ENCODE measurements at places on chromosomes 7 and 10.

DNA sequence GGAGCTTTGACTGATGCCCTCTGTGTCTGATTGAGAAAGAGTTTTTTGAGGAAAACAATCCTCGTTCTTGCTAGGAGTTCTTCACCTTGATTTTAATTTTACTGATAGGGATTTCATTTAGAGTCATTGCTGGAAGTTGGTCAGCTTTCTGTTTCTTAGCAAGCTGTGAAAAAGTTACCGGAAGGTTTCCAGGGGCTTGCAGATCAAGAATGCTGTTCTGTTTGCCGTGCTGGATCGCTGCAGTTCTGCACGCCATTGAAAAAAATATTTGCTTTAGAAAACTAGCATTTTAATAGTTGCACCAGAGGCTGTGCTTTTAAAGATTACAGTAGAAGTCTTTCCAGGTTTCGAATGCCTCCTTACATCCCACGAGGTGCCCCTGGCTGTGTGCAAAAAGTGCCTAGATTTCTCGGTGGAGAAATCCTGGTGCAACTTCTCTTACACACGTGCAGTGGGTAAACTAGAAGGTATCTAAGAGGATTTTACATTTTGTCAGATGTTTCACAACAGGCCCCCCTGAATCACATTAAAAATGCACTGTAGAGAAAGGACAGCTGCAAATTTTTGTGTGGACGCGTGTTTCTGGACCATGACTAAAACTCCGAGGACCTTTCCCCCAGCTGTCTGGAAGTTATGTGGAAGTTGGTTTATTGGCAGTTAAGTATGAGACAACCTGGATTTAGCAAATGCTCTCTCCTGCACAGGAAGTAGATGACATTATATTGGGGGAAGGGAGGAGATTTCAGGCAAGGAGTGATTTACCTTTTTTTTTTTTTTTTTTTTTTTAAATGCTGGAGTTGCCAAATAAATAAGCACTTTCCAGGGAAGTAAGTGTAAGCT, 5.8 kb downstream of the TCF7L2 start:
- DNase-seq, result peak; percentile 66

GRCh38 chr7:17041324-17041723, 159.5 kb upstream of the AGR3 start:
- peak; percentile 85 for DNase-seq

GRCh38 chr10:117725993-117726392, 183.4 kb downstream of the EMX2 start:
- DNase-seq, result no peak

- no peak for DNase-seq
Measured at GRCh38 chr7:99652671-99653070, 27.1 kb downstream of the CYP3A5 start.

GRCh38 chr7:138278601-138279000, 181.5 kb upstream of the TRIM24 start:
- no peak for DNase-seq

- DNase-seq, result no peak
Measured at GRCh38 chr7:156423876-156424275, 216.7 kb upstream of the RNF32 start.

DNA sequence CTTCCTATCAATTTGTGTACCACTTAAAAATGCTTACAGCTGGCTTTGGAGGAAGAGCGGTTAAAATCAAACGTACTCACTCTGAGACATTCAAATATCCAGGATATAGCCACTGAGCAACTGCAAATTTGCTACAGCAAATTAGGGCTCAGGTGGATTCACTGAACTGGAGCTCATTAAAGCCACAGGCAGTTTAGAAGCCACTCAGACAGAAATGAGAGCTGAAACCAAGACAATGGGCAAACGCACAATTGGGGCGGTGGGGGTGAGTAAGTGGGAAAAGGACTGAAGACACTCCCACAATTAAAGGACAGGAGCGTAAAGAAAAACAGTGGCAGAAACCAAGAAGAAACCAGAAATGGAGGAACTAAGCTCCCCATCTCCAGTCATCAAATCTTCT, 20.5 kb downstream of the MPP7 start:
- no peak for DNase-seq

DNA sequence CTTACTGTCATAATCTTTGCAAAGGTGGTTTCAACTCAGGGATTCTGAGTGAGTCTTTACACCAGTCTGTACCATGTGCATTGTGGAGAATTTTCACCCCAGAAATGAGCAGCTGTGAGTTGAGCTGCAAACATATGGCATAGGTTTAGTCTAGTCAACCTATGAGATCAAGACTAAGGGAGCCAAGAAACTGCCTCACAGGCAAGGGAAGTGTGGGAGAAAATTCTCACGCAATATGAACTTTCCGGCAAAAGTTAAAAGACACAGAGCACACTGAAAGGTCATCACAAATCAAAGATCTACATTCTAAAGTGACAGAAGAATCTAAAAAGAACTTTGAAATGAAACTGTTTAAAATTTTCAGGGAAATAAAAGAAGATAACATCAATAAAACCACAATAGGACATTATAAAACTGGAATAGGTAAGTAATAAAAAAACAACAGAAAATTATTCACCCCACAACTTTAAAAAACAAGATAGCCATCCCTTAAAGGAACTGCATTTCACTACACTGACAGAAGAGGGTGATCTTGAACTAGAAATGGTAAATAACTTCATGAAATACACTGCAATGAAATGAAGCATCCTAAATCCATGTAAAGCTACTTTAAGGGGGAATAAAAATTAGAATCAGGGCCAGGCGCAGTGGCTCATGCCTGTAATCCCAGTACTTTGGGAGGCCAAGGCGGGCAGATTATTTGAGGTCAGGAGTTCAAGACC, 63.5 kb downstream of the LGI1 start:
- DNase-seq, result peak; percentile 36

DNA sequence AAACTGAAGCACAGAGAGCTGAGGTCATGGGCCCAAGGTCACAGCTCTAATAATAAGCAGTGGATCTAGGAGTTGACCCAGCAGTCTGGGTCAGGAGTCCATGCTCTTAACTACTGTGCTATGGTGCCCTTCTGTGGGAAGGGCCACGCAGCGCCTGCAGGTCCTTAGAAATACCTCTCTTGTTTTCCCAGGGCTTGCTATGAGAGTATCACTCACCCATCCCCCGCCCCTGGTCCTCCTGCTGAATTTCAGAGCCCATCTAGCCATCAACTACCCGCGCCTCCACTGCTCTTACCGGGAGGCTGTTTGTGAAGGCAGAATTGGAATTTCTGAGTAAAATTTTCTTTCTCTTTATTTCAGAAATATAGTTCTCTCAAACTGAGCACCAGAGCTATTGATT, 27.3 kb upstream of the CRHR2 start:
- DNase-seq, result no peak

GRCh38 chr7:105840981-105841749, 35.2 kb downstream of the ATXN7L1 start:
- DNase-seq, result no peak

DNA sequence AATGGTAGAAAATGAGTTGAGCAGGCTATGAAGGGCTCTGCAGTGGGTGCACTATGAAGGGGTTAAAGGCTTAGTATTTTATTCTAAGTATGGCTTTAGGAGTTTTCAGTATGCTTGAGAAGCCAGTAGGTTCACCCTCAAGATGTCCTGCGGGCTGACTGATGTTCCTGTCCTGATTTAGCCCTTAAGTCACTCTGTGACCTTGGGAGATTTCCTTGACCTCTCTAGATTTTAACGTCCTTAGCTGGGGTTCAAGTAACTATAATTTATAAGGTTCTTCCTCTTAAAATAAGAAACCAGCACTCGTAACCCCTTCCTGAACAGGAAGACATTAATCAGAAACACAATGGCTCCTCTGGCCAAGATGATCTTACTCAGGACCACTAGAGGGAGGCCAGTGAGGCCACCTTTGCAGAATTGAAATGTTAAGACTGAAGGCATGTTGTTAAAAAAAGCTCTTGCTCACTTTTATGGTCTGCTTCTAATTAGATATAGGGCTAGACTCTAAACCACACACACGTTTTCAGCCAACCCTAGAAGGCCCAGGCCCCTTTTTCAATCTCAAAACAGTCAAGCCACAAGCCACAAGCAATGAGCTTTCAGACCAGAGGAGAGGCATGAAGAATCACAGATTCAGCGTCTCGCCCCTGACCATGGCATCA, 41.9 kb downstream of the CDK1 start:
- DNase-seq, result peak; percentile 91

All from fibroblast of skin of scalp (primary cell).